Activated T-cell treated with anti-CD3 and anti-CD28 coated beads for 1 hour (primary cell): ENCODE measurements at places on chromosomes 3 and 15.
A peak's percentile ranks its signal among the peaks of the same experiment; 100 is the strongest.

DNA sequence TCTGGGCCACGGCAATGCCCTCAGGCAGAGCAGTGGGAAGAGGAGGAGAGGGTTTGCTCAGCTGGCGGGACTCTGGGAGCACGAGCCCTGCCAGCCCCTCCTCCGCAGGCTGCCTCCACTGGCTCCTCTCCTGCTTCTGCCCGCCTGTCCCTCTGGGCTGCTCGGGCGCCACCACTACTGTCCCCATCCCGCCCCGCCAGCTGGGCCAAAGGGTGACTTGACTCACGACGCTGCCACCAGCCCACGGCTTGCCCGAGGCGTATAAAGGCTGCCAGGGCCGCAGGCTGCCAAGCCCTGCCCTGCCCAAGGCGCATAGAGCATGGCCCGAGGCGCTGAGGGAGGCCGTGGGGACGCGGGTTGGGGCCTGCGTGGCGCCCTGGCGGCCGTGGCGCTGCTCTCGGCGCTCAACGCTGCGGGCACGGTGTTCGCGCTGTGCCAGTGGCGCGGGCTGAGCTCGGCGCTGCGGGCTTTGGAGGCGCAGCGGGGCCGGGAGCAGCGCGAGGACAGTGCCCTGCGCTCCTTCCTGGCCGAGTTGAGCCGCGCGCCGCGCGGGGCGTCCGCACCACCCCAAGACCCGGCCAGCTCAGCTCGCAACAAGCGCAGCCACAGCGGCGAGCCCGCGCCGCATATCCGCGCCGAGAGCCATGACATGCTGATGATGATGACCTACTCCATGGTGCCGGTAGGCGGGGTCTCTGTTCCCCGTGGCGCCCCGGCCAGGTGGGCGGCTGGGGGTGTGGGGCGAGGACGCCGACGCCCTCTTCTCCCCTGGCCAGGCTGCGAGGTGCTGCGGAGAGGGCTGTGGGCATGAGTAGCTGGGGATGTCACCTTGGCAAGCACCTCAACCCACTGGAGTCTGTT is at the start of gene GLDN:
Gene GLDN, plus strand, starts transcription at position 290 of the 861 bp plus-strand sequence. Its CDS starts 30 bp downstream, at position 320.
- no peak for DNase-seq

GRCh38 chr3:116905794-116906193 is 196.2 kb downstream of the TUSC7 start:
- DNase-seq: no peak

- DNase-seq: no peak
Measured at GRCh38 chr3:82891028-82891427, 1129.6 kb upstream of the GBE1 start.

DNA sequence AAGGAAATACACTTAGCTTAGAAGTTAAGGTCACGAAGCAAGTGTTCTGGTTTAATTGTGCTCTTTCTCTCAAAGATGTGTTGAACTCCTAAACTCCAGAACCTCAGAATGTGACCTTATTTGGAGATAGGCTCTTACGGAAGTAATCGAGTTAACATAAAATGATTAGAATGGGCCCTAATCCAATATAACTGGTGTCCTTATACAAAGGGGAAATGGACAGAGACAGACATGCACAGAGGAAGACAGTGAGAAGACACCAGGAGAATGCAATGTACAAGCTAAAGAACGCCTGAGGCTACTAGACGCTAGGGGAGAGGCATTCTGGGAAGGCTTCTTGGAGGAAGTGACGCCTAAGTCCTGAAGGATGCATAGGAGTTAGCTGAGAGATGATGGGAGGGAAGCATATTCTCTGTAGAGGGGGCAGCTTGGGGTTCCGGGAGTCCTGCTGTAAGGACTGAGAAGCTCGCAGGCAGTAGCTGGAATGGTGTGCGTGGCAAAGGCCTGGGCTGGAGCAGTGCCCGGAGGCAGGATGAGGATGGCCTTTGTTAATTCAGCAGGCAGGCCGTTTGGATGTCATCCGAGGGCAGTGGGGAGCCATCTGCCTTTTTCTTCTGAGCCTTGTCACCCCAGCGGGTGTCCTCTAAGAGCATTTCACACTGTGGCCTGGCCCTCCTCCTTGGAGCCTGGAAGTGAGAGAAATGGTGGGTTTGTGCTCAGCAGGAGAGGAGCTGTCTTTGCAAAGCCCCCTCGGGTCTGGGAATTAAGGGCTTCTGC is 513.4 kb downstream of the SHQ1 start:
- no peak for DNase-seq

DNA sequence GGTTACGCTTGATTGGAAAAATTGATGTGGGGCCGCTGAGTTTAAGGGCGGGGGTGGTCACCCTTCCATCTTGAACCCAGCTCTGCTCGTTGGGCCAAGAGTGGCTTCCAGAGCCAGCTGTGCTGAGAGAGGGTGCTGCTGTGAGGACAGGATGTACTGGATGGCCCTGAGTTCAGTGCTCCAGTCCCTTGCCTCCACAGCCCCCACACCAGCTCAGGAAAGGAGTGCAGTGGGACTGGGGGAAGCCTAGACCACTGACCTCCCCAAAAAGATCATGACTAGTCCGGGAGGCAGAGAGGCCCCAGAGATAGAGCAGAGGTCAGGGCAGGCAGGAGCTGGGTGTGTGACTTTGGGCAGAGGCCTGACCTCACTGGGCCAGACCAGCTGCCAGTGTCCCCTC is 4.0 kb upstream of the PTH1R start:
- DNase-seq: no peak

DNA sequence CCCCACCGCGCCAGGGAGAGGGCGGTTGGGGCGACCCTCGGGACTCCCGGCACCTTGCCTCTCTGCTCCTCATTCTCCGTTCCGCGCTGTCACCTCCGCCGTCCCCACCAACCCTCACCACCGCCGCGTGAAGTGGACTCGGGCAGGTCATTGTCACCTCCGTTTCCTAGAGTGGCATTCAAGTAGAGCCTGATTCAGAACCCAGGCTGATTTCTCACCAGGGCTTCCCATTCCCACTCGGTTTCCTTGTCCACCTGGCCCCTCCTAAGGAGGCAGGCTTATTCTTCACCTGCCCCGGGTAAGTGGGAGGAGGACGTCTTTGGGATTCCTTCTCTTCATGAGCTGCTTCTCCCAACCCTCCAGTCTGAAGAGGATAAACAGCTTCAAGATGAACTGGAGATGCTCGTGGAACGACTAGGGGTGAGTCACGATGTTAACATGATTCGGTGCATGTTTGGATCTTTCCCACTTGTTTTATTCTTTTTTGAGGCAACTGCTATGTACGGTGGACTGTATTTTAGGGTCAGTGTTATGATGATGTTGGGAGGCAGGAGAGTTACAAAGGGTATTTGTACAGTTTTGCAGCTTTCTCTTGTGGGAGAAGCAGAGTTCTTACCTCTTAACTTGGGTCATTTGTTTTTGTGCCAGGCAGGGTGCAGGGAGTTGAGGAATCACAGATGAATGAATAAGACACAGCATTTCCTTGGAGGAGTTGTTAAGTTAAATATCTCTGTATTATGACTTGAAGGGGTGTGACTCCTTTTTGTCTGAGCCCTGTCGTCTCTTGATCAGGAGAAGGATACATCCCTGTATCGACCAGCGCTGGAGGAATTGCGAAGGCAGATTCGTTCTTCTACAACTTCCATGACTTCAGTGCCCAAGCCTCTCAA is 692 bp downstream of the PSMD2 start:
- no peak for DNase-seq

- DNase-seq: no peak
Measured at GRCh38 chr3:195195321-195196209, 75.4 kb downstream of the XXYLT1 start.

DNA sequence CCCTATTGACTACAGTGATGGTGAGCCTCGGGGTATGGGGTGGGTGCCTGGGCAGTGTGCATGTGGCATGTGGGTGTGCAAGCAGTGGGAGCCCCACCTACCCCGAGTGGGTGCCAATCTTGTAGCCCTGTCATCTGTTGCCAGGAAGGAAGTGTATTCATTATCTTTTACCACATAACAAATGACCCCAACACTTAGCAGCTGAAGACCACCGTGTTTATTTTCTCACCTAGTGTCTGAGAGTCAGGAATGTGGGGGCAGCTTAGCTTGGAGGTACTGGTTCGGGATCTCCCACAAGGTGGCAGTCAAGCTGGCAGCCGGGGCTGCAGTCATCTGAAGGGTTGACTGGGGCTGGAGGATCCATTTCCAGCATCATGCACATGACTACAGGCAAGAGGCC is 21.7 kb downstream of the XYLB start:
- DNase-seq: no peak

GRCh38 chr15:70358871-70359647 is 261.3 kb upstream of the TLE3 start:
- DNase-seq: no peak

GRCh38 chr15:65530318-65531111 is at the start of gene HACD3:
Gene HACD3, plus strand, starts transcription at chr15:65530463. Its CDS starts 169 bp downstream, at chr15:65530632.
- peak; percentile 90 for DNase-seq

DNA sequence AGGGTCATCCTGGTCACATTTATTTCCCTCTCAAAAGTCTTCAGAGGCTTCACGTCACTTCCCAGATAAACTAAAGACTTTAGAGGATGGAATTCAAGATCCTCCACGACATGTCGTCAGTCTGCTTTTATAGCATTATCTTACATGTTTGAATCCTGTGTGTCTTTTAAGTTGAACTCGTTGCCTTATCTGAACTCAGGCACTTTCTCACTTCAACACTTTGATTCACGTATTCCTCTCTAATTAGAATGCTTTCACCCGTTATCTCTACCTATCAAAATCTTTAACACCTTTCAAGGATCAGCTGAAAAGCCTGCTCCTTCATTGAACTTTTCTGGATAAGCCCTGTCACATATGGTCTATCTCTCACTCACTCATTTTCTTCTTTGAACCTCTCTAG is 97.1 kb downstream of the MAP2K5 start:
- no peak for DNase-seq

DNA sequence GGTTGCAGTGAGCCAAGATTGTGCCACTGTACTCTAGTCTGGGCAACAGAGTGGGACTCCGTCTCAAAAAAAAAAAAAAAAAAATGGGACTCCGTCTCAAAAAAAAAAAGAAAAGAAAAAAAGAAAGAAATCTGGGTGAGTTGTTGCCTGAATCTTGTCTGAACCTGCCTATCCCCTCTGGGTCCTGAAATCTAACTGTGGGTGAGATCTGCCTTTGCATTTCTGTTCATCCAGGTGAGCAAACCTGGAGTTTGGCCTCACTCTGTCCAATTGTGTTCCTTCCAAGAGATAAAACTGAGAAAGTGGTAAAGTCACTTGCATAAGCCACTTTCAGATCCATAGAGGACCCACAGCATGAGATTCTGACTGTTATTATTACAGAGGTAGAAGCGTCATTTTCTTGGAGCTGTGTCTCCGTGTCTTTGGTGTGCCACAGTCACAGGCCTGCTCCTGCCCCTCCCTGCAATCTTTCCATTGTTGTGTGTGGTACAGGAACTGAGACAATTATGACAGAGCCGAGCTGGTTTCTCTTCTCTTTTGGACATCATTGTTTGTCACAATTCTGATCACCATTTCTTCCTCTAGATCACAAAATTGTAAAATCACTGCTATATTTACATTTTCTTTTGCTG is 235.9 kb downstream of the LPP start:
- no peak for DNase-seq

GRCh38 chr3:162295323-162295983 is 798.8 kb downstream of the OTOL1 start:
- DNase-seq: no peak

GRCh38 chr3:80993241-80993945 is 768.1 kb downstream of the GBE1 start:
- no peak for DNase-seq

- no peak for DNase-seq
Measured at GRCh38 chr3:52682016-52682415, 3.7 kb downstream of the PBRM1 start.

- peak; percentile 55 for DNase-seq
Measured at GRCh38 chr3:62318752-62319569, 54.4 kb downstream of the FEZF2 start.

- no peak for DNase-seq
Measured at GRCh38 chr15:100341239-100341749, 481 bp downstream of the ADAMTS17 start.
